ENCODE measurements at places on chromosomes 3 and 15.

DNA sequence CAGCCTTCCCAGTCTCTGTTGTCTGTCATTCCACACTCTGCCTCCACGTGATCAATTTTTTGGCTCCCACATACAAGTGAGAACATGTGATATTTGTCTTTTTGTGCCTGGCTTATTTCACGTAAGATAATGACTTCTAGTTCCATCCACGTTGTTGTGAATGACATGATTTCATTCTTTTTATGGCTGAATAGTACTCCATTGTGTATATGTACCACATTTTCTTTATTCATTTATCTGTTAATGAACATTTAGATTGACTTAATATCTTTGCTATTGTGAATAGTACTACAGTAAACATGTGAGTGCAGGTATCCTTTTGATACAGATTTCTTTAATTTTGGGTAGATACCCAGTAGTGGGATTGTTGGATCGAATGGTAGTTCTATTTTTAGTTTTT lies 31.4 kb downstream of the ASB14 start:
- no peak for DNase-seq

GRCh38 chr15:33801954-33802353 lies 166.3 kb upstream of the CHRM5 start:
- no peak for DNase-seq

DNA sequence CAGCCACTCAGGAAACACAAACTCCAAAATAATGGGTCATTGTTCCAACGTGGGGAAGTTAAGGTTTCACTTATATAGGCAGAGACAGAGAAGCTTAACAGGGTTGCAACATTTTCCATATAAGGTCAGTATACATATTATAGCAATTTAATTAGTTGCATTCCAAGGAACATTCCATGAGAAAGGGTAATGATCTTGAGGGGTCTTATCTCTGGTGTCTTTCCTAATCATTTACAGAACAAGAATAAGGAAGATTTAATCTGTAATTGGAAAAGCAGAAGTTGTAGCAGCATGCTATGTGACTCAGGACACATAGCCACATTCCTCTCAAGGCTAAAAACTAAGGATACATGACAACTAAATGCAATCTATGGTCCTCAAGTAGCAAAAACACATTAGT lies 4.9 kb downstream of the MNS1 start:
- peak; percentile 60 for DNase-seq

DNA sequence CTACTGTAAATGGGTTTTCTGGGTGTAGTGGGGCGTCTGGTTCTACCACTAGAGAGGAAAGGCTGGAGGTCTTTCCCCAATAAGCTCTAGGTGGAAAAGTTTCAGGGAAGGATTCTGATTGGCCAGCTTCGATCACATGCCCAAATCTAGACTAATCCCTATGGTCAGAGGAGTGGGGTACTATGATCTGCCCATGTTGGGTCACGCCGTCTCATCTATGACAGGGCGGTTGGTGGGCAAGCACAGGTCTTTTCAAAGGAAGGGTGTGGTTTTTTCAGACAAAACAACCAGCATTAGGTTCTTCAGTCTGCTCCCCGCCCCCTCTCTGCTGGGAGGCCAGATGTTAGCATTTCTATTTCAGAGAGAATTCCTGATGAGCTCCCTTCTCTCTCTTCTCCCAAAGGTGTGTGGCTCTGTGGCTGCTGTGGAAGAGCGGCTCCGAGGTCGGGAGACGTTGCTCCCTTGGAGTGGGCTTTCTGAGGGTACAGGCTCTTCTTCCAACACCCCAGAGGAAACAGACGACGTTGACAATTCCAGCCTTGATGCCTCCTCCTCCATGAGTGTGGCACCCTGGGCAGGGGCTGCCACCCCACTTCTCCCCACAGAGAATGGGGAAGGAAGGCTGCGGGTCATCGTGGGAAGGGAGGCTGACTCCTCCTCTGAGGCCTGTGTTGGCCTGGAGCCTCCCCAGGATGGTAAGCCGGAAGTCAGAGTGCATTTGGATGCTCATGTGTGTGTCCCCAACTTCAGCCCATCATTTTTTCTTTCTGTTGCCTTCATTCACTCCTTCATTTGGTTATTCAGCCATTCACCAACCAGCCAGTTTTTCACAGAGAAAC lies 9.7 kb upstream of the TATDN2 start:
- DNase-seq, result no peak

DNA sequence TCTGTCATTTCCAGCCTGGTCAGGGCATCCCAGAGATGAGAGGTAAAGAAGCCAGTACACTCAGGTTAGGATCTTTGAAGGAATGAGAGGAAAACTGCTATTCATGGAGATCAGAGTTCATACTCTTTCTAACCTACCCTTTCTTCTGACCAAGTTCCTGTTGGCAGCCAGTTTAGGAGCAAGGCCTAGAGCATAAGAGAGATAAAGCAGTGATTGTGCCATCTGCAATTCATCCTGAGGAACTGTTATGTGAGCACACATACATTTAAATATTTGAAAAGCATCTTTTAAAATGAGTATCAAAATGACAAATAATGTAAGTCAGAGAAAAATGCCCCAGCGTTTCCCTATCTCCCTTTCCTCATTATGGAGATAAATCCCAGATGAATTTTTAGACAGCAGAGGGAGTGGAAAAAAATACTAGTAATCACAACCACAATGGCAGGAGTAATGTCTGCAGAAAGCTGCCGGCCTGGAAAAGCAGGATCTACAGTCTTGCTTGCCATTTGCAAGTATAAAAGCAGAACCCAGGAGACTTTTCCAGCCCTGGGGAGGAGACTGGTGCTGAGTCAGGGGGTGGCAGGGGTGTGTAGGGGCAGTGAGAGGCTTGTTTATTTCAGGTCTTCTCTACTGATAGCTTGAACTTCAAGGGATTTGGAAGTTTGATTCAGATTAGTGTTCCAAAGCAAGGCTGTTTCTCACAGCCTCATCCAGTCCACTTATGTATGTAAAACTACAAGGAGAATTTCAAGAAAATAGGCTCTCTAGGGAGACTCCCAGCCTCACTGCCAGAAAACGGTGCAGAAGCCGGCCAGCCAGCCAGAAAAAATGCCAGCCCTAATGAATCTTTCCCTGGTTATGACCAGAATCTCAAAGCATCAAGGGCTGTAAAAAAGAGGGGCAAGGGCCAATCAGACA lies 1052.4 kb downstream of the TUSC7 start:
- DNase-seq, result no peak

DNA sequence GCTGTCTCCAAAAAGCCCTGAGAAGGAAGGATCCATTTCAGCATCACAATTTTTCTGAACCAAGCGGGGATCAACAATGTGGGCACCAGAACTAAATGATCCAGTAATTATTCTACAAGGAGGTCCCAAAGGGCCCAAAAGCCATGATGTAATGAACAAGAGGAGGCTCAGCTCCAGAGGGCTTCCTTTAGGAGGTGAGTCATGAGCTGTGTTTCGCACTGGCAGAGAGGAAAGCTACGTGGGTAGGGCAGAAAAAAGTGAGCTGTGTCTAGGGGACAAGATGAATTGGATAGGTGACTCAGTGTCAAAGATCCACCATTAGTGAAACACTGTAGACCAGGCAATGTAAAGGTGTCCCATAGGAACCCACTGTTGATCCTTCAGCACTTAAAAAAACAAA lies 113.4 kb downstream of the RORA start:
- DNase-seq, result peak; percentile 45

DNA sequence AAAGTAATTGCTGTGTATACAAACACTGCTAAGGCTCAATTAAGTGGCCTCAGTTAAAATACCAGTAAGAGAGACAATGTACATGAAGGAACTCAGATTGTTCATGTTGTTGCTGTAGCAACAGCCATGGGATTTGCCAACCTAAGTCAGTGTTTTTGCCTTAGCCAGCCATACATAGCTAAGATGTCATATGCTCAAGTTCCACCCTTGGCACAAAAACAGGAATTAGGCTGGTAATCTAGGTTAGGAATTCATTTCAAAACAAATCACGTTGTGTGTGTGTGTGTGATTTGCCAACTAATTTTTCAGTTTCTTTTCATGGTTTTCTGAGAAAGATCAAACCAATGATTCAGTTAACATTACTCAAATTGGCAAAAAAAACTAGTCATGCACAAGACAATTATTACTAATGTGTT lies 143.7 kb upstream of the KCNMB2 start:
- peak; percentile 82 for DNase-seq

DNA sequence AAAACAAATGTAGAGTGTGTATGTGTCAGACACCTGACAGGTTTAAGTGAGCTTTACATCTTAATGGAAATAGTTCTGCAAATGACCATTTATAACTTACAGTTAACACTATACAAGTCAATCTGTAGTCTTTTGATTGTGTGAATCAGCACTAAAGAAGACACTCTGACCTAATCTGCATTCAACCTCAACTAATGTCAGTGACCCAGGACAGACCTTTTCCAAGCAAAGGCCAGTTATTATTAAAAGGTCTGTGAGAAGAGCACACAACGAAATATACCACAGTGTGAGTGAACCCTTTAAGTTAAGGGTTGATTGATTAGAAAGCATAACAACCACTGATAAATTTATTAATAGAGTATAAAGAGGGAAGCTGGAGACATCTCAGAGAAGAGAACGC lies 761.9 kb upstream of the LMCD1 start:
- no peak for DNase-seq

GRCh38 chr15:38297623-38298388 lies 45.2 kb downstream of the SPRED1 start:
- DNase-seq, result peak; percentile 34

- DNase-seq, result no peak
Measured at GRCh38 chr3:164419220-164419619, 659.1 kb downstream of the SI start.

- peak; percentile 80 for DNase-seq
Measured at GRCh38 chr3:129560269-129560787, 17.4 kb downstream of the H1-8 start.

DNA sequence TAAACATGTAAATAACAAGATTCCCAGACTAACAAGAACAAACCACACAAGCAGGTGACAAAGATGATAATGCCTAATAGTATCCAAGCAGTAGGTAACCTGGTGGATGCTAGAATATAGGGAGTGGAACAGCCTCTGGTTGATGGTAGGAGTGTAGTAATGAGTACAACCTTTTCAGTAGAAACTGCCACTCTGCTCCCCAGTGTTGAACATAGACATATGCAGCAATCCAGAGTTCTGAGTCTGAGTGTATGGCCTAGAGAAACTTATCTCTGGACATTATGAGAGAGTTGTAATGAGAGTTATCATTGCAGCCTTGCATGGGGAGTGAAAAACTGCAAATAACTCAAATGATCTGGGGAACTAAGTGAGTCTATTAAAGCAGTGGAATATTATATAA lies 76.1 kb upstream of the ACAD9 start:
- DNase-seq, result no peak

GRCh38 chr15:66886686-66887273 lies 178.6 kb upstream of the SMAD3 start:
- DNase-seq, result no peak

DNA sequence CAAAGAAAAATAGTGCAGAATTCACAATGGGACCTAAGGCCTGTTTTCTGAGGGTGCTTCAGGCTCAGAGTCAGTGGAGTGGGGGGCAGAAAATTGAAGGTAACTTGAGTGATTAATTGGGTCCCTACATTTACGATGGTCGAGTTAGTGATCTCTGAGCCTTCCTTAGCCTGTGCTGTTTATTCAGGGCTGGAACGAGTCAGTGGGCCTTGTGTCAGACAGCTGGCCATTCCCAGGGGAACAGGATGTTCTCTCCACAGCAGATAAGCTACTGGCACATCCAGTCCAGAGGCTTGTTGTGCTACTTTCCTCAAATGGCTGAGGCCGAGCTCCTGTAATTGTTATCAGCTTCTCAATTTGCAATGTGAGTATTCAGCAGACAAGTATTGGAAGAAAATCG lies 29.2 kb upstream of the CNTN3 start:
- peak; percentile 61 for DNase-seq

GRCh38 chr3:54125300-54125699 lies 2.9 kb downstream of the CACNA2D3 start:
- no peak for DNase-seq

DNA sequence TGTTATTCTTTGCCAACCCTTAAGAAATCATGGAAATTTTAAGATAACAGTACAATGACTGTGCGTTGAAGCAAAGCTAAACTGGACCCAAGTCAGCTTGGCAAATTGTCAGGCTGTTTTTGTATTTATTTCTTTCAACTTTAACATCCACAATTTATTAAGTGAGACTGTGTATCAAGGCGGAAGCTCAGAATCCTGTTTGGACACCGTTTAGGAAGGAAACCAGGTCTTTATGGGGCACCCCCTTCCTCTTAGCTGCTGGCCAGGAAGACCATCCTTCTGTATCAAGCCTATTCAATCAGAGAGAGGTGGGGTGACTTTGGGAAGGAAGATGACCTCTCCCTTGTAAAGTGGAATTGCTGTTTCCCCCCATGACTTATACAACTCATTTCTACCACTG lies 166.0 kb downstream of the MCTP2 start:
- no peak for DNase-seq

DNA sequence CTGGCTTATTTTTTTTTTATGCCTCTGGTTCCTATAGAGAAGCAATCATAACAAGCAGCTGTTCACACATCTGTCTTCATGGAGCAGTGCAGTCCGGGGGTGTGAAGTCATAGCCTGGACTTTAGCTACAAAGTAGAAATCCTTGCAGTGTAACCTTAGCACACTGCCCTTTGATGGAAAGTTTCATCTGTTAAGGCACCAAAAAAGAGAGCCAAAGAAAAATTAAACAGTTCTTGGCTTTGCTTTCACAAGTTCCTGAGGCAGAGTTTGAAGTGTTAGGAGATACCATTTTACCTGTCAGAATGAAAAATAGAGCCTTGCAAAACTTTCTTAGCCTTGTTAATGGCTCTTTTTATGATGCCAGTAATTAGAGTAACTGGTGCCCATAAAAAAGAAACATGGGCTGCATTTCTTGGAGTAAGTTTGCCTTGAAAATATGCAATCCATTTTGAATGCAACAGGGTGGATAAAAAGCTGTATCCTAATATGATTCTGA lies 84.1 kb downstream of the PIK3R4 start:
- DNase-seq, result no peak

- DNase-seq, result peak; percentile 33
Measured at GRCh38 chr3:177603148-177603603, 405.9 kb upstream of the TBL1XR1 start.

- DNase-seq, result peak; percentile 72
Measured at GRCh38 chr3:143525408-143525807, 322.9 kb downstream of the SLC9A9 start.

DNA sequence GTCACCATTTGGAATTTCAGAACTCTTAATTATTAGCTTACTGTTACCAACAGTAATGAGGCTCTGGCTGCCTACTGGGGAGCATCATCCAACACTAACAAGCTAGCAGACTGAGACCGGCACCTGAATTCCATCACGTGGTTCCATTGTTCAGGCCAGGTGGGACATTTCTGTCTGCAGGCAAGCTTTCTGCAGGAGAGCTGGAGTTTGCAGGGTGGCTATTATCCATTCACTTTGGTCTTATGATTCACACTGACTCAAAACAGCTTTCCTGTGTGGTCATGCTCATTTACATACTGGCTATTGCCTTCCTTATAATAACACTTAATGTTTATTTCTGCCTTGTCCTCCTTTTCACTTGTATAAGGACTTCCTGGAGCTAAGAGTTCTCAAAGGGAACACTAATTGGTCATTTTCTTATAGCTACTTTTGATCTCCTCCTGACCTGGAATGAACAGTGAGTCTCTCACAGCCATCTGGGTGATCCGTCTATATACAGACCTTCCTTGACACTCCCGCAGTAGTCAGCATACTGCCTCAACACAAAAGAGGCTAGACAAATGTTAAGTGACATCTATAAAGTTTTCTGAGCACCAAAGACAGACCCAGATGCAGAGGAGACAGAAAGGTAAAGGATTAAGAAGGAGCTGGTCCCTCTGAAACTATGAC lies 695.4 kb downstream of the FHIT start:
- peak; percentile 12 for DNase-seq

GRCh38 chr3:112746675-112747280 lies 99.9 kb downstream of the CD200R1L start:
- DNase-seq, result no peak

GRCh38 chr3:74426571-74426970 lies 187.9 kb downstream of the CNTN3 start:
- peak; percentile 70 for DNase-seq
